Cardiac septum (tissue), 1 donor: ENCODE measurements at places on chromosomes 1 and 21.
A peak's percentile ranks its signal among the peaks of the same experiment; 100 is the strongest.

DNA sequence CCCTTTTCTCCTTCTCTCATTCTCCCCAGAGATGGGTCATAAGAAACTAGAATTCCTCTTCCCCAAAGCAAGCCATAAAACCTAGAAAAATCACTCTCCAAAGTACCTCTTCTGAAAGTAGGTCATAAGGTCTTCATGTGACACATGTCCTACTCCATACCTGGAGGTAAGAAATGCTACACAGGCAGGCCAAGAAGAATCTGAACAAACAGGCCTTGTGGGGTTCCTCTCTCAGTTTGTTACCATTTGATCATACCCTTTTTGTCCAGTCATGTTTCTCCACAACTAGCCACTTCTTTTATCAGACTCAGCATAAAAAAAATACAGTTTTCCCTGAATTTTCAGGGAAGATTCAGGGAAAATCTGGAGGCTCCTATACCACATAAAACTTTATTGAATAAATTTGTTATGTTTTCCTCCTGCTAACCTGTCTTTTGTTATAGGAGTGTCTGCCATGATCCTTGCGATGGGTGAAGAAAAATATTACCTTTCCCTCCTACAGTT, 134.4 kb upstream of the LMO4 start:
- DNase-seq: no peak

- DNase-seq: no peak
Measured at GRCh38 chr1:180934563-180934962, 21.9 kb downstream of the KIAA1614 start.

DNA sequence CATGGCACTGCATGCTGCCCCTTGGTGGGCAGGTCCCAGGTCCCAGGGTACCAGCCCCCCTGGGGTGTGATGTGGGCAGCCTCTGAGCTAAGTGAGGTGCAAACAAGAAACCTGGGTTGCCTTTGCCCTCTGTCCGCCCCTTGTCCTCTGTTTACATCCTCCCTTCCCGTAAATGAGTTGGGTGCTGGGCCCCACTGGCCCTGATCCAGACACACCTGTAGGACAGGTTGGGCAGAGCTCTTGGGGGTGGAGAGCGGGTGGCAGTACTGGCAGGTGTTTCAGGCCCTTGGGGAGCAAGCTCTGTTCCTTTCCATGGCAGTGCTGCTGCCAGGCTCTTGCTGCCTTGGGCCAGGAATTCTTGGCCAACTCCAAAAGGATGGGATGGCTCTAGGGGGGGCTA, 35.8 kb downstream of the ELF3 start:
- no peak for DNase-seq

GRCh38 chr1:185694081-185694480, 40.1 kb upstream of the HMCN1 start:
- DNase-seq: no peak

GRCh38 chr1:197392541-197392940, 124.5 kb downstream of the CRB1 start:
- DNase-seq: no peak

- no peak for DNase-seq
Measured at GRCh38 chr1:26320896-26321295, 3.1 kb downstream of the CD52 start.

DNA sequence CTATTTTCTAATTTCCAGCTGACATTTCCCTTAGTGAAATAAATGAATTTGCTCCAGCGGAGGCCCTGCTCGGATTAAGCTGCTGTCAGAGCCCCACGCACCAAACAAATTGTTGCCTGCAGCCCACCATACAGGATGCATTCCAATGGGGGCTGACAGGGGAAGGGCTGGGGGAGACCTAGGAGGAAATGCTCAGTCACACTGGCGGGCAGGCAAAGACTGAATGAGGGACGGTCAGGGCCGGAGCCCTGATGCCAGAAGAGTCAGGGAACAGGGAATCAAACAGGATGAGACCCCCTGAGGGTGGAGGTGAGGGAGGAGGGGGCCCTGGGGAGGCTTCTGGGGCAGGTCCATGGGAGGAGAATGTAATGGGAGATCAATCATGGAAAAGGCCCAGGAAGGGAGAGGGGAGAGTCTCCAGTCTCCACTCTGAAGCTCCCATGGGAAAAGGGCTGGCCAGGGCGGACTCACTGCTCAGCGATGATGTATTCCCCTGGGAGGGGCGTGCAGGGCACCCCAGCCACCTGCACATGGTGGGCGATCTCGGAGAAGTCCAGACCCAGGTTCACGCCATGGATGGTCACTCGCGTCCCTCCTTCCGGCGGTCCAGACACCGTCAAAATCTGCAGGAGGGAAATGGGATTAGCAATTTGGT, 149.4 kb upstream of the CD34 start:
- no peak for DNase-seq

DNA sequence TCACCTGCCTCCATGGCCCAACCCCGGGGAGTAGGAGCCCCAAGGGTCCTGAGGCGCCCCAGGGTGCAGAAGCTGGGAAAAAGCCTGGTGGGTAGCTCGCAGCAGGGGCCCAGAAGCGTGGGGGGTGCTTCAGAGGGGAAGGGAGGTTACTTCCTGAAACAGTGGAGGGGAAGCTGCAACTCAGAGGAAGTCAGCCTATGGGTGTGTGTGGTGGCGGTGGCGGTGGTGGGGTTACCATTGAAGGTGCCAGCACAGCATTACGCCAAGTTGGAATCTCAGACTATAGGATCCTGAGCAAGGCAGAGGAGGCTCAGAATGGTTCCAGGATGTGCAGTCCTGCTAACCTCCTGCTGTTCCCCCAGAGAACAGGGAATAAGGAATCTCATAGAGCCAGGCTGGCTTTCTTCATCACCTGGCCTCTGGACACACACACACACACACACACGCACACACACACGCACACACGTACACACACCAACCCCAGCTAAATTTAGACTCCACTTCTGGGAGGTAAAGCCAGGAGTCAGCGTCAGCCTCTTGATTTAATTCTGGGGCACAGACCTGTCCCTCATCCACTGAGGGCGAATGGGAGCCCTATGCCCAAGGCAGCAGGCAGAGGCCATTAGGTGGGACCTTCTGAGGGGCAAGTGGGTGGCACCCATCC, 1.3 kb downstream of the DENND4B start:
- peak; percentile 83 for DNase-seq

DNA sequence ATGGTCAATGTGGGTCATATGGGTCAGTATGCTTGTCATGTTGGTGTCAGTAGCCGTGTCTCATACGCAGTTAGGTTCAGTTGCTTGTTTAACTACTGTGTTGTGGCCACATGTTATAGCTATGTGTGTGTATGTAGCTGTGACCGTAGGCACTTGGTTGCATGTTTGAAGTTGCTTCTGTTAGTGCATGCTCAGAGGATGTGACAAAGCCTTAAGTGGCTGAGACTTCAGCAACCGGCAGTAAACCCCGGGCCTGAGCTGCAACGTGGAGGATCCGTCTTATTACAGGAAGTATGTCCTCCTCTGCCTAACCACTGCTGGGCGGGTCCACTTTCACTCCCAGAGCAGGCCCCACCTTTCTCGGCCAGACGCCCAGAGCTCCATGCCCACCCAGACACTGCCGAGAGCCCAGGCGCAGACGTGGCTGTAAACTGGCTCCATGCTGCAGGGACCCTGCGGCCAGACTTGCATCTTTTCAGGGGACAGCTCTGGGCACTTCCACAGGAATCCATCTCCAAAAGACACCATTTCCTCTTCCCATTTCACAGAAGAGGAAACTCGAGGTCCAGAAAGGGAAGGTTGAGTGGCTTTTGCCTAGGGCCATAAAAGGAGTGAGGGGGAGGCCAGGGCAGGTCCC, 2.2 kb downstream of the TCEA3 start:
- DNase-seq: peak; percentile 90

GRCh38 chr1:74357756-74358155, 122.6 kb downstream of the TNNI3K start:
- no peak for DNase-seq

- no peak for DNase-seq
Measured at GRCh38 chr1:39196244-39197215, 8.0 kb upstream of the MACF1 start.

DNA sequence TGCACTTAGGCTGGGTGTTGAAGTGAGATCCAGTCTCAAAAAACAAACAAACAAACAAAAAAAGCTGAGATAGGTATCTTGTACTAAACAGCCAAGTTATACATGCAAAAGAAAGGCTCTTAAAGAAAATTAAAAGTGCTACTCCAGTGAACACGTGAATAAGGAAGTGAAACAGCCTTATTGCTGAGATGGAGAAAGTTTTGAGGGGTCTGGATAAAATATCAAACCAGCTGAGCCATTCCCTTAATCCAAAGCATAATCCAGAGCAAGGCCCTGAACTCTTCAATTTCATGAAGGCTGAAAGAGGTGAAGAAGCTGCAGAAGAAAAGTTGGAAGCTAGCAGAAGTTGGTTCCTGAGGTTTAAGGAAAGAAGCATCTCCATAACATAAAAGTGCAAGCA, 360.5 kb upstream of the DAB1 start:
- DNase-seq: no peak

- DNase-seq: no peak
Measured at GRCh38 chr1:38235705-38236104, 189.1 kb upstream of the POU3F1 start.

- no peak for DNase-seq
Measured at GRCh38 chr1:67429011-67429527, 1.1 kb downstream of the SERBP1 start.

- no peak for DNase-seq
Measured at GRCh38 chr1:14876747-14877146, 276.8 kb upstream of the TMEM51 start.

DNA sequence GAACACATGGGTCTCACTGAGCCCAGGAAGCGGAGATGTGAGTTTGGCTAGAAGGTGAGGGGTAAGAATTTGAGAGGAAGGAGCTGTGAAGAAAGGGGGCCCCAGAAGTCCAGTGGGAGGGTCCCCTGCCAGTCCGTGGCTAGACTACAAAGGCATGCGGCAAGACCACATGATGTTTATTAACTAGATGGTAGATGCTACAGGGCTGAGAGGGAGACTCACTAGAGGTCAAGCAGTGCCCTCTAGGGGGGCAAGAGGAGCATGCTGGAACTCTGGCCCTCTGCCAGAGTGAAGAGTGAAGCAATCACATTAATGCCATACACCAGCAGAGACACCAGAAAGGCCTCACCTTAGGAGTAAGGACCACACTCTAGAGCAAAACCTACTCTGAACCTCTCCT, 12.2 kb downstream of the KIAA0319L start:
- no peak for DNase-seq

DNA sequence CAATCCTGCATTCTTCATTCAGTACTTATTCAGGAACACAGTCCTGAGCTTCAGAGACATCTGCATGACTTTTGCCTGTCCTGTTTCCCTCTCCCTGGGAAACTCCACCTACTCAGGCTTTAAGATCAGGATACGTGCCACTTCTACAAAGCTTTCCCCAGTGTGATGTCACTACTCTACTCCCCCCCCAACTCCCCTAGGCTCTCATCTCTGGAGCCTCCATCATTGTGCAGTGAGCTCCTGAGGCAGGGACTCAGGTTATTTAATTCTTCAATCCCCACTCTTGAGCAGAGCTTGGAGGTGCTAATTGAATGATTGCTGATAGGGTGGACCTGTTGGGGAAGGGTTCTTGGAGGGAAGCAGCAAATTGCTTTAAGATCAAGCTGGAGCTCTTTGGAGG, 1.2 kb downstream of the NT5C1A start:
- DNase-seq: no peak

GRCh38 chr1:28886731-28887418, 27.5 kb upstream of the EPB41 start:
- peak; percentile 95 for DNase-seq

- no peak for DNase-seq
Measured at GRCh38 chr1:218510153-218510772, 165.1 kb downstream of the TGFB2 start.

- no peak for DNase-seq
Measured at GRCh38 chr1:21761052-21761451, 21.9 kb downstream of the USP48 start.
